Activated CD4-positive, alpha-beta T cell treated with anti-CD3 and anti-CD28 coated beads, Interleukin-10, Interleukin-2, amounts not matched to agents 100 ng/mL and 50 ng/mL, durations not matched to agents 16 hours and 8 hours (primary cell): ENCODE measurements at places on chromosomes 3 and 15.

DNA sequence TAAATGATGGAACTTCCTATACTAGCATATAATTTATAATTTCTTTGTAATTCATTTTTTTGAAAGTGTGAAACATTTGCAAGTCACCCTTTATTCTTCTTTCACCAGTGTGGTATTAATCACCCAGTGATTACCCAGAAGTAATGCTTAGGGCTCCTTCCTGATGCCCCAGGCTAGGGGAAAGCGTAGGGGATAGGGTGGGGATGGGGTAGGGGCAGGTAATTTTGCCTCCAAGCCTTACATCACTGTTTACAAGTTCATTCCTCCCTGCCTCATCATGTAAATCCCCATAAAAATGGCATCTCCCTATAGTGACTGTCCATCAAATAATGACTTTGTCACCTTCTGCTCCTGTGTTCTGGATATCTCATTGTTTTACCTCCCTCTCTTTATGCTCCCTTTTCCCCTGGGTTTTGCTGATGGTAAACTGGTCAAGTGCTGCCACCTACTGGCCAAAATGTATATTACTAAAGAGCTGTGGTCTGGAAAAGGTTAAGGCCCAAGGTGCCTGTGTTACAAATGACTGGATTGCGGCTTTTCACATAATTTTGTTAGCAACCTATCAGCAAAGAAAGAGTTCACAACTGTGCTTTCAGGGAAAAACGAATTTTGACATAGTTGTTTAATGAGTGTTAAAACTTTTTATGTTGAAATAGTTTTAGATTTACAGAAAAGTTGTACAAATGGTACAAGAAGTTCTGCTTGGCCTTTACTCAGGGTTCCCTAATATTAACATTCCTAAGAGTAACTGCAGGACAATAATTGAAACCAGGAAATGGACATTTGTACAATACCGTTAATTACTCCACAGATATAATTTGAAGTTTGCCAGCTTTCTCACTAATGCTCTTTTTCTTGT is 54.7 kb downstream of the ONECUT1 start:
- DNase-seq: peak; percentile 87

GRCh38 chr3:52248816-52249547 is 3.4 kb downstream of the PPM1M start:
- DNase-seq: no peak

GRCh38 chr3:50202353-50203112 is 2.5 kb upstream of the SLC38A3 start:
- no peak for DNase-seq

- DNase-seq: no peak
Observed at GRCh38 chr3:10360478-10360877, 39.6 kb upstream of the SEC13 start.

DNA sequence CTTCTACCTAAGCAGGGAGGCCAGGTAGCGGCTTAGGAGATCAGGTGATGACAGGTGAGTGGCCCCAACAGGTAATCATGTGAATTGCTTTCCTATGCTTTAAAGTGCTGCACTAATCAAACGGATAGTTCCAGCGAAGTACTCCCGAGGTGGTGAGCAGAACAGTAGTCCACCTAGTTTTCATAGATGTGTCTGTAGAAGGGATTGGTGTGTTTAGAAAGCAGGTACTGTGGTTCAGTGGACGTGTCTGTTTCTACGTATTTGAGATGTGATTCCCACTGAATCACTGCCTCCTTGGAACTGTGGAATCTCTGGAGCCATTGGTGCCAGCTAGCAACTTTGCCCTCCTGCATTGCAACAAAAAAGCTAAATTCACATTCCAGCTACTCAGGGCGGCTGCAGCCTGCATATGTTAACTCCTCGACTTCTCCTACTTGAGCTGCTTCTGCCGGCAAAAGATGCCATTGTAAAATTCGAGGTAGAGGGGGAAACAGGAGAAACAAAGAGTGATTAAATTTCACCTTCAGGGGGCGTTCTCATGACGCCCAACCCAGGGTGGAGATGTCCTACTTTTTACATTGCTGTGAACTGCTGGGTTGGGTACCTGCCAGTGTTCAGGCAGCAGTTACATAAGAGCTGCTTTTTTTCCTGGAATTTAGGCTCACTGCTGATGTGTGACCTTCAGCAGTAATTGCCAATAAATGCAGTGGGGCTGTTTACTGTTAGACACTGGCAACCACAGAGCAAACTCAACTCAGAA is 227.3 kb downstream of the ITPR1 start:
- DNase-seq: peak; percentile 32

DNA sequence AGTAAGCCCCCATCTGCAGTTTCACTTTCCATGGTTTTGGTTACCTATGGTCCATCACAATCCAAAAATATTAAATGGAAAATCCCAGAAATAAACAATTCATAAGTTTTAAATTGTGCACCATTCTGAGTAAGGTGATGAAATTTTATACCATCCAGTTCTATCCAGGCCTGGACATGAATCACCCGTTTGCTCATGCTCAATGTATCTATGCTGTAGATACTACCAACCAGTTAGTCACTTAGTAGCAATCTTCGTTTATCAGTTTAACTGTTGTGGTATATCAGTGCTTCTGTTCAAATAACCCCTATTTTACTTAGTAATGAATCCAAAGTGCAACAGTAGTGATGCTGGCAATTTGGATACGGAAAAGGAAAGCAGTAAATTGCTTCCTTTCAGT is 381.9 kb upstream of the AGTR1 start:
- DNase-seq: no peak

GRCh38 chr3:120931593-120931992 is 23.6 kb downstream of the STXBP5L start:
- DNase-seq: no peak

DNA sequence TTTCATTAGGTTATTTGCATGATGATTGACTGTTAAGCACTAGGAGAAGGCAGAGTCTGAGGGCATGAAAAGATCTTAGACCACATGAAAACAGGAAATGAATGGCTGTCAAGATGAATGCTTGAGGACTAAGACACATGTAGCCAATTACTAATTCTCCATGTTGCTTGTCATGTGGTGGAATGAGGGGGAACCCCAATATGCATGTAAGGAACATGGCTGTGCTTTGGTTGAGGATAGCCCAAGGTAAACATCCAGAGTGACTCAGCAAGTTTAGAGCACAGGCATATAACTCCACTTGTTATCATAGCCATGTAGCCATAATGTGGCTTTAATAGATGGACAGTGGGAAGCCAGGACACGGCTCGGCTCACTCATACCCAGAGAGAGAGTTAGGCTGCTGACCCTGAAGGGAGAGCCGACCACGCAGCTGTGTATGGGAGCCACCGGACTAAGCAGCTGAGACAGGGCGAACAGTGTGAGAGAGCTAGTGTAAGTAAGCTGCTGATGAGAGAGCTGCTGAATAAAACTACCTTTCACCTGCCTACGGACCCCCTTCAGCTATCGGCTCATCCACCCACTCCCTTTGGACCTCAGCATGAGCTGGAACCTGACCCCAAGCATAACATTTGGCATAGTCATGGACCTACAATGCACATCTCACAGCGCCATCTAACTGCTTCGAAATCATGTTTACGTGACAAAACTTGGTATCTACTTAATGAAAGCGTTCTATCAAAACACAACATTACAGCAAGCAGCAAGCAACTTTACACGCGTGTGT is 37.6 kb downstream of the ANO10 start:
- DNase-seq: peak; percentile 1

DNA sequence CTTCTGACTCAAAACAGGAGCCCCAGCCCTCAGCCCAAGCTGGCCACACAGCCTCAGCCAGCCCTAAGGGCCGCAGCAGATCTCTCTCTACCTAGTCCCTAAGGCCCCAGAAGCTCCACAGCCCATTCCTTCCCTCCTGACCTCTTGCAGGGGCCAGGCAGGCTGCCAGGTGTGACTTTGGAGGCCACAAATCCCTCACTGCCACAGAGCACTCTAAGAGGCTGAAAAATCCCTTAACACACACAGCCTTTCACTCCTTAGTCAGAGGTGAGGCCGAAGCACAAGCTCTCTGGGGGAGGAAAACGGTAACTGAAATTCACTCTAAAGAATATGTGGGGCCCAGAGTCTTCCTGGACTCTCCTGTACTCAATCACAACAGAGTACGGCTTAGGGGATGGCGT is 23.3 kb downstream of the LRRC2 start:
- DNase-seq: no peak

- DNase-seq: peak; percentile 23
Observed at GRCh38 chr3:72144773-72145505, 360.0 kb upstream of the PROK2 start.

DNA sequence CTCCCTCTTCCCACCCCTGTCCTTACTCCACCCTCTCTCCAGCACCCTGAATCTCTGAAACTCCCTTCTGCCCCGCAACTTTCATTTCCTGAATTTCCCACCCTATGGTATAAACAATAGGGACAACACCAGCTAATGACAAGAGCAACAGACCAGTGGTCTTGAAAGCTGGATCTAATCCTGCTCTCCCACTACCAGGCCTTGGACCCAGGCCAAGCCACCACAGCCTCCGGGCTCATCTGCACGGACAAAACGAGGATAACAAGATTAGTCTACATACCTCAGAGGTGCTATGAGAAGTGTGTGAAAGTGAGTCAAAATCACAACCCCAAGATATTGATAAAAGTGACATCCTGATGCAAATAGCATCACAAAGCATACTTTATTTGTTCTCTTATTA is 128.6 kb downstream of the ERC2 start:
- DNase-seq: no peak

DNA sequence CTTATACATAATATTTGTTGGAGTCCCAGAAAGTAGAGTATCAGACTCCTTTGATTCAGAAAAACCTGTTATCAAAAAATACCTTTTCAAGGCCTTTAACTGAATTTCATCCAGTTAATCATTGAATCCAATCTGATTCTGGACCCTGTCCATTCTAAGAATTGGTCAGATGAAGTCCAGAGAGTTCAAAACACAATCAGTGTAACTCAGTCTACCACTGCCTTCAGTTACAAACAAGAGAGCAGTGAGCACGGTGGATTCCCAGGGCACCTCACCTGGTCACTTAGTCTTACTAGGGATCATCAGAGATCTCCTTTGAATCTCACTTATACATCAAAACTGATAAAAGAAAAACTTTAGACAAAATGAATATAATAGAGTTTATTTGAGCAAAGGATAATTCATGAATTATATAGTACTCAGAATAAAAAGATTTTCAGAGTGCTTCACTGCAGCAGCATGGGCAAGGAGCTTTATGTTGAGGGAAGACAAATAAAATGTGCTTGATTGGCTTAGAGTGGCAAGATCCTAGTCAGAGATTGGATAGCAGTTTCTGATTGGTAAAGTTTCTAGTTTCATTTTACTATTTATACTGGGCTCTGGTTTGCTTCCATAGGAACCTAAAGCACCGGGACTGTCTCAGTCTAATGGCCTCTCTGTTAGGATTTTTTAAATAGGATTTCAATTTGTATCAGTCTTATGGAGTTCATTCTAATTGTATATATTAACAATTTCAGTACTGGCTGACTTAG is 474.9 kb upstream of the GOLIM4 start:
- no peak for DNase-seq

GRCh38 chr3:115292131-115292530 is 145.0 kb upstream of the ZBTB20 start:
- no peak for DNase-seq

DNA sequence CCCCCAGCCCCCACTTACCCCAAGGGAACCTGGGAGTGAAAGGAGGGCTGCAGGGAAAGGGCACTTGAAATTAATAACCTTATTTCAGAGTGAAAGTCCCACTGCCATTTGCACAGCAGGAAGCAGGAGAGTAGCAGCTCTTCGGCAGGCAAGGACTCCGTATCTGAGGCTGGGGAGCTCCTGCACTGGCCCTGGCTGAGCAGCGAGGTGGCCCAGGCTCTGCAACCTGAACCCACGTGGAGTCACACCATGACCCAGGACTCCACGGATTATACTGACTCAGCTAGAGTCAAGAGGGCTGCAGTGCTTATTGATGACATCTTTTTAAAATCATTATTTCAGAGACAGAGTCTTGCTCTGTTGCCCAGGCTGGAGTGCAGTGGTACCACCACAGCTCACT is 214.5 kb downstream of the XXYLT1 start:
- no peak for DNase-seq

DNA sequence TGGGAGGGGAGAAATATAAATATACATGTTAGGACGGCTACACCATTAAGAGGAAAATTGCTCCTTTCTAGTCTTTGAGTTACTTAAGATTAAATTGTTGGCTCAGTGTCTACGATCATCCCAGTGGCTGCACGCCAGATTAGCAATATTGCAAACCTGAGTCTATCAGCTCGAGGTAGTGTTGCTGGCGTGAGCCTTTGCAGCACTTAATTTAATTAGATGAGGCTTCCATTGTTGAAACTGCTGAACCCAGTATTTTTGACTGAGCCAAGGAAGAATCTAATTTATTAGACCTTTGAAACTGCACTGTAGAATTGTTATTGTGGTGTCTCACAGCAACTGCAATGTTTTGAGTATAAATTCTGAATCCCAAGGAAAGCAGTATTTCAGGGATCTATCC is 782.4 kb upstream of the ROBO1 start:
- no peak for DNase-seq

DNA sequence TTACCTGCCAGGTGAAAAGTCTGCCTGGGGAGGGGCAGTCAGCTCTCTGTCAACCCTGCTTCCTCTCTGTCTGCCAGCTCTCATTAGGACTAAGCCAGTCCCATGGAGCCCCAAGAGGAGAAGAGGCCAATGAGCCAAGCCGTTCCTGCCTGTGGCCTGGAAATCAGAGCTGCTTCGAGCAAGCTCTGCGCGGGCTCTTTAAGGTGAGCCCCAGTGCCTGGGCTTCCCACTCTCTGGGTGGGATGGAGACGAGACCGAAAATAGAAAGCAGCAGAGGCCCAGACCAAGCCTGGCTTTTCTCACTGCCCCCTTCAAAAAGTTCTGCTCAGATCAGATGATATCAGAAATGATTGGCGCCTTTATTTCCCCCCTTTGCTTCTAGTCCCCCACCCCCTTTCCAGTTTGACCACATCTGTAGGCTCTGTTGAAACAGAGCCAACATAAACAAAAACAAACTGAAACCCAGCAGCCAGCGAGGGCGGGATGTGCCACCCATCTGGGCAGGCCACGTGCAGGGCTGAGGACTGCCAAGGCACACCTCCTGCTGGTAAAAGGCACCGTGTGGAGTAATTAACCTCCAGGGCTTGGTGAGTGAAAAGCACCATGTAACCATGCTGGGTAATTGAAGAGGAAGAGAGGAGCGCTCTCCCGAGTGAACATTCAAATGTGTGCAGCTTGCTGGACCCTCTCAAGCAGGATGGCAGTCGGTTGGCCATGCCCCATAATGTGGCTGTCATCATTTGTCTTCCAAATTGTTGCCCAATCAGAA is 471.0 kb upstream of the PROK2 start:
- DNase-seq: peak; percentile 27

DNA sequence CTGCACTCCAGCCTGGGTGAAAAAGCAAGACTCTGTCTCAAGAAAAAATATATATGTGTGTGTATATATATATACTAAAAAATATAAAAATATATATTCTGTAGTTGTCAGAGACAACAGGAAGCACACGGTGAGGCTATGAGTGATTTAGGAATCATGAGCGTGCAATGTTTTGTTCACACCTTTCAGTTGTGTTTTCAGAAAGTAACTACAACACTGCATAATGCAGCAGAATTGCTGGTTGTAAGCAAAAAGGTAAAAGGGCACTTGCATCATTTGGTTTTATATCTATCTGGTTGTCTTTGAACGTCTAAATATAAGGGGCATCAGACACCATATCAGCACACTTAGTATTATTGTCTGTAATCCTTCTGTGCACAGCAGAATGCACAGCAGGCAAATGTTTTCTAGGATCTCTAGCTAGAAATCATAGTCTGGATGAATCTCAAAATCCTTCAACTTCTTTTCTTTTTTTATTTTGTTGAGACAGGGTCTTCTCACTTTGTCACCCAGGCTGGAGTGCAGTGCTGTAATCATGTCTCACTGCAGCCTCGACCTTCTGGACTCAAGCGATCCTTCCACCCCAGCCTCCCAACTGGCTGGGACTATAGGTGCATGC is 44.8 kb downstream of the CCR3 start:
- DNase-seq: peak; percentile 69
